Mesothelial cell of epicardium (in vitro differentiated cells): ENCODE measurements at places on chromosomes 6 and 20.

DNA sequence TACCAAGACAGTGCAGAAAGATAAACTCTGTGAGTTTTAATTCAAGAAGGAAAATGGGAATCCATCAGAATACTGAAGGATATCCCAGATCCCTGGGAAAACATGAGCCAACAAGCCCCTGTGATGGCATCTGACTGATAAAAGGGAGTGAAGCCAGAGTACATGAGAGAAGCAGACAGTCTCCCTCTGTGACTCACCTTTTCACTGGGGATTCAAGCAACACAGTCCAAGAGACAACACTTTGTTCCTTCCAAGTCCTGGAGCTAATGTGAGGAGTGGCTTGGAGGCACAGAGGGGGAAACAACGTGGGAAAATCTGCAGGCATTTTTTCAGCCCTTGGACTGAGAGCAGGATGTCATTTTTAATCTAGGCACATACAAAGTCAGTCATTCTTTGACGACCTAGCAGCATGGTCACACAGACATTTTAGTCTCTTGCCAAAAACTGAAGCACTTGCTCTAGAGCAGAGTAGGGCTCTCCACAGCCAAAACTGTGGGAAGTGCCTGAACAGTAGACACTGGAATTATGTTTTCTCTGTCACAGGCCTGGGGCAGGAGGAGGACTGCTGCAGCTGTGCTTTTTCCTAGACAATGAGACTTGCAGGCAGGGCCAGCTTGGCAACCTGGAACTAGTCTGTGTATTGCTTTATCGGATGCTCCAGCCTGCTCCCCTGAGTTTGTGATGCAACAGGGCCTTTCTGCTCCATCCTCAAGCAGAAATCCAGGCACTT lies 465.0 kb upstream of the GJE1 start:
- peaks cover 1% of the 10 kb centered on the region for H3K36me3 ChIP-seq
- H3K4me1 ChIP-seq = peaks cover 5% of the 10 kb centered on the region
- no peak overlapping the region for H3K27ac ChIP-seq
- no peak for DNase-seq
- H3K27me3 ChIP-seq = no peaks in the 10 kb centered on the region

- H3K27ac ChIP-seq = no peak overlapping the region
- H3K4me1 ChIP-seq = peaks cover 14% of the 10 kb centered on the region
- peaks cover 5% of the 10 kb centered on the region for H3K36me3 ChIP-seq
- no peak for DNase-seq
- H3K27me3 ChIP-seq = no peaks in the 10 kb centered on the region
Observed at GRCh38 chr20:4022386-4023286, 7.3 kb upstream of the RNF24 start.

- no peak overlapping the region for H3K4me3 ChIP-seq
- peaks cover 50% of the 10 kb centered on the region for H3K4me1 ChIP-seq
- H3K36me3 ChIP-seq = no peaks in the 10 kb centered on the region
- no peak overlapping the region for H3K27ac ChIP-seq
Observed at GRCh38 chr6:41657131-41658094, 19.1 kb downstream of the MDFI start.

DNA sequence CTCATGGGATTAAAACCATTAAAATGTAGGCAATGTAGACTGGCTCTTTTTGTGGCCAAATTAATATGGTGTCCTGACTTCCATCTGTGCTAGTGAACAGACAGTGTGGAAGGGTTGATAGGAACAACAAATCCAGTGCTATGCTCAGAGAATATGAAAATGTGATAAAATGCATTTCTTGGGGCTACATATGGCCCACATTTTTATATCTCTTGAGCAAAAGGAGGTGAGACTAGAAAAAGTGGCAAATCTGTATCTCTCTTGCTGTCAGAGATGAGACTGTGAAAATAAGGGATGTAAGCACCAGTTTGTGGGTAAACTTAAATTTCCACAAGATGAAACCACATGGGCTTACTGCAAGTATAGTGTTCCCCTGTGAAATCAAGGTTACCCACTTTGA lies 162.1 kb downstream of the PHF3 start:
- H3K4me3 ChIP-seq = no peak overlapping the region
- DNase-seq = no peak
- no peaks in the 10 kb centered on the region for H3K36me3 ChIP-seq
- H3K27ac ChIP-seq = no peak overlapping the region

DNA sequence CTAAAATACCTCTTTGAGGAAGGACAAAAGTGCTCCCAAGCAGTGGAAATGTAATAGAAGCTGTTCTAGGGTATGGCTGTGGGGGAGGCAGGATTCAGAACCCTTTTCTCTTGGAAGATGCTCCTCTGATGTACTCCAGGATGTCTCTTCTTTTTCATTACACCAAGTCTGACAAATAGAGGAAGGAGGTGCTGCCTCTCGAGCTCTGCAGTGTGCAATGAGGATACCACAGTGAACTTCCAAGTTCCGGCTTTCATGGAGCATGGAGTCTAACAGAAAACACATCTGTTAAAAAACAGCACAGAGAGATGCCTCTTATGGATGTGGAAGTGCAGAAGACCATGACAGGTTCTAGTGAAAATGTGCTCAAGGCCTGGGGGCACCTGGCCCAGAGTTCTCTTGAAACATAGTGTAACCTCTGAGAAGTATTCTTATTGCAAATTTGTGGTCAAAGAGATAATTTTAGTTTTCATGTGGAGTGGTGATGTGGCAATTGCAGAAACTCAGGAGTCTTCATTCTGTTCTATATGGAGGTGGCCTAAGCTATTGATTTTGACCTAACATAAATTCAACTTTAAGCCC lies 362.0 kb upstream of the CITED2 start:
- no peaks in the 10 kb centered on the region for H3K27me3 ChIP-seq
- no peak for DNase-seq
- H3K27ac ChIP-seq = no peak overlapping the region
- H3K4me1 ChIP-seq = peaks cover 3% of the 10 kb centered on the region
- no peak overlapping the region for H3K4me3 ChIP-seq

DNA sequence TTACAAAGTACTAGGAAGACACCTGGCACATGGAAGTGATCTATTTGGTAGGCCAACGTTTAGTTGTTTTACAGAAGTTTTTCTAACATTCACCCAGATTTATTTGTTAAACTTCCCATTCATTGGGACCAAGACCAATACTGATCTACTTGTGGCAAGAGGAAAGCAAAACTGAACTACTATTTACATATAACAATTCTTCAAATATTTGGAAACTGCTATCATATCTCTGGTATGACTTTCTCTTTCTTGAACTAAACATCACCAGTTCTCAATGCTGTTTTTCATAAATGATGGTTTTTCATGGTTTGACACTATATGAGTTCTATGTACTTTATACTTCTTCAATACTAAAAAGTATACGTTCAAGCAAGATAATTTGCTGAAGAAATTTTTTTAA lies 189.2 kb downstream of the ASCC3 start:
- no peaks in the 10 kb centered on the region for H3K27me3 ChIP-seq
- no peak overlapping the region for H3K4me3 ChIP-seq
- H3K27ac ChIP-seq = no peak overlapping the region

DNA sequence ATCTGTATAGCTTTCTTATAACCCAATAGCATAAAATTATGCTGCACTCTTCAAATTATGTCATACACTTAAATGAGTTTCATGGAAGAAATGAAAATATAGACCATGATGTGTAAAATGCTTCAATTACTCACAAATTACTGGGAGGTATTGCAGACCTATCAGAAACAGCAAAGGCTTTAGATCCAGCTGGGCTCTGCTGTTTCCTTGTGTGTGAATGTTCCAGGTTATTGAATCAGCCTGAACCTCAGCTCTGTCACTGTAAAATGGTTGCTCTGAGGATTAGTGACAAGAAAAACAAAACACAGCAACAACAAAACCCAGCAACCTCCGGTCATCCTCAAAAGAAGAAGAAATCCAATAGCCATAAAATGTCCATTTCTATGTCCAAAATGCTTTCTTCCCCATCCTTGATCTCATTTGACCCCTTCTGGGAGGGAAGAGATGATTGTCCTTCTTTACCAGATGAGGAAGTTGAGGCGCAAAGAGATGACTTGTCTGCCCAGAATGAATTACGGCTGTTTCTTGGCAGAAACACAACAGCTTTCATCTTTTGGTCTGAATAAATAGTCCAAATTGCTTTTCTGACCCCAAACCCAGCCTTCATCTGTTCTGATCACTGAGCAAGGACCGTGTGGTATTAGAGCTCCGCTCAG lies 42.2 kb upstream of the TGM6 start:
- H3K27me3 ChIP-seq = no peaks in the 10 kb centered on the region
- H3K4me1 ChIP-seq = no peaks in the 10 kb centered on the region
- H3K27ac ChIP-seq = no peak overlapping the region
- no peaks in the 10 kb centered on the region for H3K36me3 ChIP-seq
- DNase-seq = no peak

DNA sequence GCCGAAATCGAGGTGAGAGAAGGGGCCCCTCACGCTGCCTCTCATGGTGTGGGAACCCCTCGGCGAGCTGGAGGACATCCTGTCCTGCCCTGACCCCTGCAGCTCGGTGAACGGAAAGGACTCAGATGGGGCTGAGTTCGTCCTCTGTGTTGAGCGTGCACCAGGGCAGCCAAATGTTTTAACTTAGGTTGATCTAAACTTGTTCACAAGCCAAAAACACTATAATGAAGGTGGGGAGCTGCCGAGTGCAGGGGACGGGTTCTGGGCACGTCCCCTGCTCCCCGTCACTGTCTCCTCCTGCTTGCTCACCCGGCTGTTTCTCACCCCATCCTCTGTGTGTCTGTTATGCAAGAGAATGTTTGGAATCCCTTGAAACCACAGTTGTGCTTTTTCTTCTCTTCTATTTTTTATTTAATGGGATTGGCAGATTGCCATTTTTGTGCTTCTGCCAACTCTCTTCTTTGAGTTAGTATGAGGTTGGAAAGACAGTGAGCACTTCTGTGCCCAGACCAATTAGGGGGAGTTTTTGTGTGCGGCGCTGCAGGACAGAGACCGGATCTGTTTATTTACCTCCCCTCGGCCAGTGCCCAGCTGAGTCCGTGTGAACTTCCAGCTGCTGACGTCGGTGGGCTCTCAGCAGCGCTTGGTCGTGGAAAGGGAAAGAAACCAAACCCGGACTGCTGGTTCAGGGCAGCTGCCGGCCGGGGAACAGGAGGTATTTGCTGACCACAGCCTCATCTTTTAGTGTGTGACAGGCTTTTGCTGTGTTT lies 158.1 kb downstream of the DTNBP1 start:
- peaks cover 30% of the 10 kb centered on the region for H3K36me3 ChIP-seq
- H3K27ac ChIP-seq = peak overlapping the region; percentile 69
- no peak for DNase-seq
- peaks cover 46% of the 10 kb centered on the region for H3K4me1 ChIP-seq

DNA sequence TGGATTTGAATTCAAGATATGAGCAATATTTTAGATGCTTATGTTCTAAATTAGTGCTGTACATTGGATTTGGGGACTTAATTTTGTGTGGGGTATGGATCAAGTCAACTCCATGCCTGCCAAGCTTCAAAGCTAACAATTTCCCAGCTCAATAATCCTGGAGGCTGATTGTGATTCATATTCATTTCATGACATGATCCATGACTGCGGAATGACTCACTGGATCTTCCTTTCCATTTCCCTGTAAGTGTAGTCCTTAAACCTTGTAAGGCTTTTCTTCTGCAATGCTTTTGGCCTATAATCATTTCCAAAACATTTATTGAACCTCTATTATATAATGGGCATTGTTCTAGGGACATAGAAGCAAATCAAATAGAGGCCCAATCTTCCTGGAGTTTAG lies 44.7 kb upstream of the CCN2 start:
- H3K4me3 ChIP-seq = no peak overlapping the region
- H3K4me1 ChIP-seq = no peaks in the 10 kb centered on the region
- H3K36me3 ChIP-seq = no peaks in the 10 kb centered on the region

GRCh38 chr6:90586546-90586835 lies 381 bp downstream of the MAP3K7 start:
- peaks cover 29% of the 10 kb centered on the region for H3K4me1 ChIP-seq
- no peak for DNase-seq
- H3K36me3 ChIP-seq = no peaks in the 10 kb centered on the region
- H3K27ac ChIP-seq = peak overlapping the region; percentile 99
- H3K27me3 ChIP-seq = peaks cover 15% of the 10 kb centered on the region
- peak overlapping the region; percentile 91 for H3K4me3 ChIP-seq

- H3K4me3 ChIP-seq = no peak overlapping the region
- DNase-seq = no peak
- H3K36me3 ChIP-seq = peaks cover 2% of the 10 kb centered on the region
- no peaks in the 10 kb centered on the region for H3K27me3 ChIP-seq
Observed at GRCh38 chr6:122122686-122123085, 276.8 kb upstream of the HSF2 start.

GRCh38 chr6:156651486-156651885 lies 125.7 kb upstream of the ARID1B start:
- no peak overlapping the region for H3K4me3 ChIP-seq
- H3K27ac ChIP-seq = no peak overlapping the region
- no peaks in the 10 kb centered on the region for H3K36me3 ChIP-seq
- no peak for DNase-seq
- peaks cover 17% of the 10 kb centered on the region for H3K4me1 ChIP-seq
